ENCODE measurements at places on chromosomes 13 and 19. TPM values are rescaled to one million over a fixed set of nuclear protein-coding genes. Genes with fewer than 3 reads are reported as not detected.

The ZNF136 gene
- total RNA-seq: 14.9 TPM

The PPM1N gene
- total RNA-seq: 1.8 TPM

- H3K27ac ChIP-seq: no peak overlapping the region
- H3K27me3 ChIP-seq: no peaks in the 10 kb centered on the region
- peaks cover 8% of the 10 kb centered on the region for H3K4me1 ChIP-seq
- H3K4me3 ChIP-seq: no peak overlapping the region
- no peak for DNase-seq
These were observed 145.1 kb downstream of the PCCA start for GRCh38 chr13:100234006-100234405.

DNA sequence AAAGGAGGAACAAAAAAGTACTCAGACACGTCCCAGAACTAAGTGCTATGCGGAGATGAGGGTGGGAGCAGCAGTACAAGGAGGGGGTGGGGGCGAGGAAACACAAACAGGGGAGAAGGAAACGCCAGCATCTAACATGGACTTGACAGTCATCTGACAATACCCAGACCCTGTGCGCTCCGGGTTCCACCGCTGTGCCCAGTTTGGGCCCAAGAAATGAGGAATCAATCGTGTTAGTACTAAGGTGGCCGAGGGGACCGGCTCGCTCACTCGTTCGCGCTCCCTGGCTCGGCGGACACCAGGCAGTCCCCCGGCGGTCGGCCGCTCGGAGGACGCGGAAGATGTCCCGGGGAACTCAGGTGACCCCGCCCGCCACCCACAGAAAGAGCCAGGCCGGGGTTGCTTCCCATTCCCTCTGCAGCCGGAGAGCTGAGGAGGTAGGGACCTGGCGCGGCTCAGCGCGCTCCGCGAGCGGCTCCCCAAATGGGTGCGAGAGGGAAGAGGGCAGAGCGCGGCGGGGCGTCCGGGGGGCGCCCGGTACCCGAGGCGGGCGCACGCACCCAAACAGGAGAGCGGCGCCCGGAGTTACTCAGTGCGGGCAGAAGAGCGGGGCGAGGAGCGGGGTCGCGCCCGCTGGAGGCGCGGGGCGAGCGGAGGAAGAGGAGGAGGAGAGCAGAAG is 616 bp downstream of the TSHZ3 start:
- peak overlapping the region; percentile 92 for H3K27ac ChIP-seq
- no peaks in the 10 kb centered on the region for H3K36me3 ChIP-seq
- H3K27me3 ChIP-seq: no peaks in the 10 kb centered on the region
- peak overlapping the region; percentile 93 for H3K4me3 ChIP-seq

GRCh38 chr13:112807653-112808376 is 118.0 kb downstream of the ATP11A start:
- DNase-seq: no peak
- no peak overlapping the region for H3K27ac ChIP-seq
- no peaks in the 10 kb centered on the region for H3K36me3 ChIP-seq
- no peak overlapping the region for H3K4me3 ChIP-seq
- H3K27me3 ChIP-seq: no peaks in the 10 kb centered on the region
